ENCODE measurements at places on chromosomes 1 and 21. TPM values are rescaled to one million over a fixed set of nuclear protein-coding genes. Genes with fewer than 3 reads are reported as not detected.

DNA sequence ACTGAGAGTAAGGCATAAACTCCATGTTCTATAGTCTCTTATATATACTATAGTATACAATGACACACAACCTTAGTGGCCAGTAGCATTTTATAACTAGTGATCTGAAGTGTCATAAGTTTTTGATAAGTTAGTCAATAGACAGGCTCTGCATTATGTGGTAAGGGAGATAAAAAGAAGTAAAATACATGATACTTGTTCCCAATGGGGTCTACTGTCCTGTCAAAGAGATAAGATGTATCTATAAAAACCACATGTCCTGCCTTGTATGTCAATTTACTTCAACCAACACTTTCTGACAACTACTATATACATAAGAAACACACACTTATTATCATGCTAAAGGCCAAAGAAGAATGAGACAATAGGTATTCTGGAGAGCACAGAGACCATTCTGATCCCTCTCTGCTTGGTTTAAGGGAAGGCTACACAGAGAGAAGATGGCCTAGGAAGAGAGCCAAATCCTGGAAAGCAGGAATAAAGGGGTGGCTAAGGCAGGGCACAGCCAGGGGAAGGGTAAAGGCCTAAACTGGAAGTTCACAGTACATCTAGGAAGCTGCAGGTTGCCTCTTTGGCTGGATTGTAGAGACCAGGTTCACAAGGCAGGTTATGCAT lies 91.4 kb downstream of the LYST start:
- no peak overlapping the region for H3K4me3 ChIP-seq
- no peak overlapping the region for H3K27ac ChIP-seq
- DNase-seq = no peak
- no peaks in the 10 kb centered on the region for H3K4me1 ChIP-seq
- no peaks in the 10 kb centered on the region for H3K27me3 ChIP-seq

DNA sequence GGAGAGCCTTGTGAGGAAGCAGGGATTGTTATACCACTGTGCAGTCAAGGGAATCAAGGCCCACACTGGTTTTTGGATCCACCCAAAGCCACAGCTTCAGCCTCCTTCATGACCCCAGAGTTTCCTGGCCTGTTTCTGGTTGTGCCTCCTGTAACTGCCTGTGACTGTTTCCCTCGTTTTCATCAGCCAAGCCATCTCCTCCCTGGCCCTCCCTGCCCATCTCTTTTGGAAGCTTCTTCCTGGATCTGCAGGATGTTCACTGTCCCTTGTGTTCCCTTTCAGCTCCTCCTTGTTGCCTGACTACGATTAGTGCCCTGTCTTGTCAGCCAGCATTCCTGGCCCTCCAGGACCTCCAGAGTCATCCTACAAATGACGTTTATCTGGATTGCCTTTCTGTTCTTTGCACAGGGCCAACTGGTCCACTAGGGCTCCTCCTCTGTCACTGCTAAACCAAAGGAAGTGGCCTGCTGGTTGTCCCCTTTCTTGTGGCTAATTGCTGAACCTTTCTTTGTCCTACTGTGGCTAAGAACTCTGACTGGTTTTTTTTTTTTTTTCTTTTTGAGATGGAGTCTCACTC lies 17.9 kb downstream of the SFT2D2 start:
- DNase-seq = no peak
- no peaks in the 10 kb centered on the region for H3K27me3 ChIP-seq
- peak overlapping the region; percentile 60 for H3K27ac ChIP-seq
- no peak overlapping the region for H3K4me3 ChIP-seq
- H3K36me3 ChIP-seq = no peaks in the 10 kb centered on the region

- no peaks in the 10 kb centered on the region for H3K4me1 ChIP-seq
- no peaks in the 10 kb centered on the region for H3K36me3 ChIP-seq
- DNase-seq = peak; percentile 32
- H3K27me3 ChIP-seq = no peaks in the 10 kb centered on the region
- peak overlapping the region; percentile 96 for H3K4me3 ChIP-seq
Observed at GRCh38 chr1:230067419-230067870, 407 bp downstream of the GALNT2 start.

GRCh38 chr1:53735681-53736080 lies 3.3 kb downstream of the GLIS1 start:
- H3K4me3 ChIP-seq = no peak overlapping the region
- H3K36me3 ChIP-seq = no peaks in the 10 kb centered on the region
- H3K4me1 ChIP-seq = no peaks in the 10 kb centered on the region
- no peaks in the 10 kb centered on the region for H3K27me3 ChIP-seq
- peak overlapping the region; percentile 54 for H3K27ac ChIP-seq

- DNase-seq = no peak
- peaks cover 43% of the 10 kb centered on the region for H3K4me1 ChIP-seq
- H3K36me3 ChIP-seq = no peaks in the 10 kb centered on the region
- no peaks in the 10 kb centered on the region for H3K27me3 ChIP-seq
Observed at GRCh38 chr1:54273795-54274163, 73.8 kb downstream of the MRPL37 start.

Gene RGS2
- 49.0 TPM for total RNA-seq

DNA sequence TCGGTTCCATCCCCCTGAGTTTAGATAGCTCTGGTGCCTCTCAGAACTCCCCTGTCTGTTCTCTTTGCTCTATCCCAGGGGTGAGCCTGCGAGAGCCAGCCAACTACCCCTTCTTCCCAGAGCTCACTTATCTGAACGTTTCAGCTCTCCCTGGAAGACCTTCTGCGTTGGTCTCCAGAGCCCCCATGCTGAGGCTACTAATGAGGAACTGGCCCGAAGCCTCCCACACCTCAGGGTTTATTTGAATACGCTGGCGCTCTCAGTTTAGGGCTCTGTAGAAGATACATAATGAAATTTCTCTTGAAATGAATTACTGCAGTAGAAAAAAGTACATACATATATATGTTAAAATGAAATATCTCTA lies 43.5 kb downstream of the TCEANC2 start:
- DNase-seq = no peak
- H3K36me3 ChIP-seq = no peaks in the 10 kb centered on the region
- H3K4me3 ChIP-seq = no peak overlapping the region
- H3K27me3 ChIP-seq = no peaks in the 10 kb centered on the region
- no peak overlapping the region for H3K27ac ChIP-seq

- no peak overlapping the region for H3K27ac ChIP-seq
- H3K4me3 ChIP-seq = no peak overlapping the region
- no peak for DNase-seq
- no peaks in the 10 kb centered on the region for H3K27me3 ChIP-seq
Observed at GRCh38 chr1:23178950-23179349, 10.3 kb upstream of the LUZP1 start.

Gene SLC35D1
- total RNA-seq = 10.8 TPM

- H3K36me3 ChIP-seq = no peaks in the 10 kb centered on the region
- DNase-seq = no peak
- no peaks in the 10 kb centered on the region for H3K27me3 ChIP-seq
Observed at GRCh38 chr1:39485046-39485803, 6.2 kb upstream of the BMP8A start.

DNA sequence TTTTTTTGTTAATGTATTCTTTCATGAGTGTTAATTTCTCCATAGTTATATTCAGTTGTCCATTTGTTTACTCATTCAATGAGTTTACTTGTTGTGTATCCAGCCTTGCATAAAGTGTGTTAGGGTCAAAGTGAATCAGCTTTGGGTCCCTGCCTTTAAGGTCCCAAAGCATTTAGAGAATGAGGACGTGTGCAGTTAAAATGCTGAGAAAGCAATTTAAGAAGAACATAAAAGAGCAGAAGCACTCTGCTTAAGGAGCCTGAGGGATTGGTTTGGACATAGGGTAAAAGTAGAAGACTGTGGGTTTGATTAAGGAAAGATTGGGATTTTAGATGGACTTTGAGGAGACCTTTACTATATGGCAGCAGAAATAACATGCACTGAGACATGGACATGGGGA lies 3.5 kb downstream of the OR14I1 start:
- H3K36me3 ChIP-seq = no peaks in the 10 kb centered on the region
- H3K4me3 ChIP-seq = no peak overlapping the region
- H3K27me3 ChIP-seq = no peaks in the 10 kb centered on the region
- DNase-seq = no peak
- no peak overlapping the region for H3K27ac ChIP-seq
- no peaks in the 10 kb centered on the region for H3K4me1 ChIP-seq

DNA sequence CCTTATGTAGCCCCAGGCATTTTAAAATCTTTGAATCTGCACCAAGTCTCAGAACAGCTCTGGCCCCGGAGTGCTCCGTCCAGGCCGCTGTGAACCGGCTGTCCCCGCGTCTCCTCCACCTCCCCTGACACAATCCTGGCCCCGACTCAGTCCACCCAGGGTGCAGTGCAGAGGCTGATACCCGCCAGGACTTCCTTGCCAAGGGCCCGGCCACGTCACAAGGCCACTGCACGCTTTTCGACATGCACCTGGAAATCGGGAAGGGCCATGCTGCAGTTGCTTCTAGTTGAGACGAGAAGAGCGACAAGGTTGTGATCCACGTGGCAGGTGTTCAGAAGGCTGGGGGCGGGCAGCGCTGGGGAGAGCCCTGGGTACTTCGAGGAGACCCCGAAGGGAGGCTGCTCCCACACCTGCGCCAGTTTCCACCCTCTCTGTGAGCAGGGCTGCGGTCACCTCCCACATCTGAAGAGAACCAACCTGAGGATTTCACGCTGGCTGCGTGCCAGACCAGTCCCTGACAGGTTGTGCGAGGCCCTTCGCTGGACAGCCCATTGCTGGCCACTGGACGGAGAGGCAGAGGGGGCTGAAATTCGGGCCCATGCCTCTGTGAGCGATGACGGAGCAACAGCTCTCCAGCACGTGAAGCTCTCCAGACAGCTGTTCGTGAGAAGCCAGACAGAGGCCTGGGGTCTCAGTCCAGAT lies 6.7 kb downstream of the VWA1 start:
- no peaks in the 10 kb centered on the region for H3K36me3 ChIP-seq
- no peaks in the 10 kb centered on the region for H3K4me1 ChIP-seq
- no peaks in the 10 kb centered on the region for H3K27me3 ChIP-seq
- no peak overlapping the region for H3K4me3 ChIP-seq
- DNase-seq = no peak

DNA sequence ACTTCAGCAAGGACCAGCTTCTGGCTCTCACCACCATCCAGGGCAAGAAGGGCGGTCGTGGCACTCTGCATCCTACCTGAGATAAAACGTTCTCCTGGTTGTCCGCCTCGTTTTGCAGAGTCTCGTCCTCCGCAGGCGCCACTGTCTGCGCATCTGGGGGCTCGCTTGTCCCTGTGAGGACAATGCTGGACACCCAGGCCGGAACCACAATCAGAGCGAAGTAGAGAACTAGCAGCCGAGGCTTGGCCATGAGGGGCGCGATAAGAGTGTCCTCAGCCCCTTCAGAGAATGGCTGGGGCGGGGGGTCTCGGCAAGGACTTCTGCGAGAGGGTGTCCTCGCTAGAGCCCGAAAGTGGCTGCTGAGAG lies 505 bp downstream of the OLFML2B start:
- H3K4me1 ChIP-seq = no peaks in the 10 kb centered on the region
- no peaks in the 10 kb centered on the region for H3K27me3 ChIP-seq
- H3K36me3 ChIP-seq = no peaks in the 10 kb centered on the region

Gene PATJ
- total RNA-seq = 193 TPM

Gene SAMD11
- 0.16 TPM for total RNA-seq
